Uterus (tissue), 4 donors: ENCODE measurements at places on chromosomes 6 and 20.

- DNase-seq = no peak
Observed at GRCh38 chr6:170459451-170459850, 93.7 kb downstream of the PSMB1 start.

DNA sequence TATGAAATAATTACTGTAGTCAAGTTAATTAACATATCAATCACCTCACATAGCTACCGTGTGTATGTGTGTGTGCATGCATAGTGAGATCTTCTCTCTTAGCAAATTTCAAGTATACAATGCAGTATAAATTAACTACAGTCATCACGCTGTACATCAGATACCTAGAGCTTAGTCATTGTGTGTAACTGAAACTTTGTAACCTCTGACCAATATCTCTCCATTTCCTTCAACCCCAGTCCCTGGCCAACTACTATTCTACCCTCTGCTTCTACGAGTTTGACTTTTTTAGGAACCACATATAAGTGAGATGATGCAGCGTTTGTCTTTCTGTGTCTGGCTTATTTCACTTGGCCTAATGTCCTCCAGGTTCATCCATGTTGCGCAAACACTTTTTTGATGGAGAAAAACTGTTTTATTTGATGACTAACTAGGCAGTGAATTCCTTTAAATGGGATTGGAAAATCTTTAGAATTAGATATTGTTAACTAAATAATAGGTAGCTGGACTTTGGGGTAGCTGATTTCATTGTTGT is 459.5 kb downstream of the DHX35 start:
- peak; percentile 23 for DNase-seq

DNA sequence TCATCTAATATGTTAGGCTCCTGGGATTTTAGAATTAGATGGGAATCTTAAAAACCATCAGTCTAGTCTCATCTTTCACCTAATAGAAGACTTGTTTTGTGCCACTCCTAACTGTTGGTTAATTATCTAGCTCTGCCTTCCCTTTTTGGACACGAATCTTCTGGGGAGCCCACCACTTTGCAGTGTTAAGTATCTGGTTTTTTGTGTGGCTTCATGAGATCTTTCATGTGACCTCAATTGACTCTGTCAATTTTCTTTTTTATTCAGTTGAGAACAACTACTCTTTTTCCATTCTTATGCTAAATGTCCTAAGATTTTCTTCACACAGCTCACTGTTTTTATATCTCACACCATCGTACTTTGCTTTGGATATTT is 16.9 kb downstream of the TBPL1 start:
- DNase-seq = no peak

DNA sequence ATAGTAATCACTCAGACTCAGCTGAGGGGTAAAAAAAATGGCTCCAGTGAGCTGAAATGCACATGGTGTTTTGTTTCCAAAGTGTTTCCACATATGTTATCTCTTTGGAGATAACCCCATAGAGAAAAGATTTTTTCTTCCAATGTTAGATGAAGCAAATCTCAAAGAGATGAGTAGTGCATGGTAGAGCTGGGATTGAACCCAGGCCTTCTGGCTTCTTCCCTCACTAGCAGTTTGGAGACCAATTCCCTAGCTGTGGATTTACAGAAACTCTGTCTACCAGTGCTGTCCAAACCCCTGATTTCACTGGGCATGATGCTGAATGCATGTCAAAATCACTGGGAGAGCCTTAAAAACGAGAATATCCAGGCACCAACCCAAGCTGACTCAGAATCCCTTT is 165.1 kb downstream of the LRFN2 start:
- DNase-seq = no peak

DNA sequence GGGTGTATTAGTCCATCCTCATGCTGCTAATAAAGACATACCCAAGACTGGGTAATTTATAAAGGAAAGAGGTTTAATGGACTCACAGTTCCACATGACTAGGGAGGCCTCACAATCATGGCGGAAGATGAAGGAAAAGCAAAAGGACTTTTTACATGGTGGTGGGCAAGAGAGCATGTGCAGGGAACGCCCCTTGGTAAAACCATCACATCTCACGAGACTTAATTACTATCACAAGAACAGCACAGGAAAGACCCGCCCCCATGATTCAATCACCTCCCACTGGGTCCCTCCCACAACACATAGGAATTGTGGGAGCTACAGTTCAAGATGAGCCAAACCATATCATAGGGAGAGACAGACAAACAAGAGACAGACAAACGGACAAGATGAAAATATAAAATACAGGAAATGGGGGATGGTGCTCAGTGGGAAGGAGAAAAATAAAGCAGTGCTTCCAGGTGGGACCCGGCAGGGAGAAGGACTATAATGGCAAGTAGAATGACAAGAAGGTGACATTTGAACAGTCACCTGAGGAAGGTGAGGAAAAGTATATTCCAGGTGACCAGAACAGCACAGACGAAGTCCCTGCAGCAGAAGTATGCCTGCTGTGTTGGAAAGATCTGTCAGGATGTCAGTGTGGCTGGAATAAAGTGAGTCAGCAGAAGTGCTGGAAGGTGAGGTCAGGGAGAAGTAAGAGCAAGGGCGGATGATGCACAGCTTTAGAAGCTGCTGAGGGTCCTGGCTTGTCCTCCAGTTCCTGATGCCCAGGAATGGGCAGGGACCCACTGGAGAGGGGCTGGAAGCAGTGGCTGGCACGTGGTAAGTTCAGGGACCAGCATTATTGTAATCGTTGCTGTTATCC is 61.1 kb downstream of the SLC2A10 start:
- no peak for DNase-seq

DNA sequence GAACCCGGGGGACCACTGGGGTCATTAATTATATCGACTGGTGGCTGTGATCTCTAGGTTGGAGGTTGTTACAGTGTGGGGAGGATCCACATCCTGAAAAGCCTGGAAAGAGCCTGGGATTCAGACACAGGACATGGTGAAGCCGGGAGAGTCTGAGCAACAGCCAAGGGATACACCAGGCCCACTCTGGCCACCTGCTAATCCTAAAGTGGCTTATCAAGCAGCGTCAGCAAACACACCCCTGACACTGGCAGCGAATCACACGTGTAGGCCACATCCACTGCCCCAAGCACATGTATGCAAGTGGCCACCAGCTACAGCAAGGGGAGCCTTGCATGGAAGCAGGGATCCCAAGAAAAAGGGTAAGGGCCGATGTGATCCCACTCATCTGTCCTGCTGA is 41.0 kb downstream of the GFOD1 start:
- DNase-seq = no peak

- no peak for DNase-seq
Observed at GRCh38 chr6:72930556-72931132, 294.7 kb downstream of the KHDC1L start.

GRCh38 chr6:15763364-15763763 is 100.5 kb upstream of the DTNBP1 start:
- no peak for DNase-seq

- DNase-seq = no peak
Observed at GRCh38 chr20:49659056-49659455, 54.6 kb downstream of the B4GALT5 start.

GRCh38 chr20:31537890-31538289 is 23.6 kb downstream of the HM13 start:
- DNase-seq = no peak
